ENCODE measurements at places on chromosomes 2 and 18.

GRCh38 chr2:97691166-97691565, 21.7 kb downstream of the C2orf92 start:
- no peak for DNase-seq

- DNase-seq: no peak
Observed at GRCh38 chr2:197810016-197810415, 5.6 kb downstream of the PLCL1 start.

DNA sequence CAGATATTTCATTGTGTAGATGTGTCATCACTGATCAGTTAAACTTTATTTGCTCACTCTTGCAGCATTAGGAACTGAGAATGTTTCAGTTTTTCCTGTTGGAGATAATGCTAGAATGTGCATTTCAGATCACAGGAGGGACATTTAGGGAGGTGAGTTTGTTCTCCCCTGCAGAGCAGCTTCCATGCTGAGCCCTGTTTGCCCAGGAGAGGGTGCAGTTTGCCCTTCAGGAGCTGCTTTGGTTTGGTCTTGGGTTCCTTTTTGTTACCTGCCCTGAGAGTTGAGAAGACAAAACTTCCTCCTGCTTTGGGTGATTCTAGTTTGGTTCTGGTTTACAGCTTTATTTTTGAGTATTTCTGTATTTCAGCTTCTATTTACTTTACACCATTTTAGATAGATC, 49.9 kb downstream of the DGKD start:
- DNase-seq: no peak

GRCh38 chr2:159609811-159610549, 6.4 kb downstream of the BAZ2B start:
- no peak for DNase-seq

GRCh38 chr2:209591021-209591420, 167.2 kb downstream of the MAP2 start:
- no peak for DNase-seq

GRCh38 chr2:60482222-60482621, 71.2 kb downstream of the BCL11A start:
- no peak for DNase-seq

GRCh38 chr2:239979243-239980023, 45.7 kb downstream of the NDUFA10 start:
- no peak for DNase-seq

DNA sequence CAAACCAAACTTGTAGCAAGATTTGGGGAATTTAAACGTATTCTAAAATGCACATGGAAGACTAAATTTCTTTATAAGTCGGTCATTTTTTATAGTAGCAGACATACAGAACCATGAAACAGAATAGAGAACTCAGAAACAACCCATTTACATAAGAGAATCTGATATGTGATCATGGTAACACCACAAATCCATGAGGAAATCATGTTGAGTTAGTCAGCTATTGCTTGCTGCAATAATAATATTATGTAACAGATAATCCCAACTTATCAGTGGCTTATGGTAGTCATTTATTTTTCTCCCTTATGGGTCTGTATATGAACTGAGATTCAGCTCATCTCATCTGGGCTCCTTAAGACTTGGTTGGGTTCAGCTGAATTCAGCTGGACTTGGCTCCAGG, 103.4 kb upstream of the SERTAD2 start:
- DNase-seq: no peak

Data from stimulated activated CD4-positive, alpha-beta T cell treated with anti-CD3 and anti-CD28 coated beads, TNF-alpha, amount 100 ng/mL, for 48 hours (primary cell).